ENCODE measurements at places on chromosomes 3 and 15.

GRCh38 chr3:185744997-185745843, 79.6 kb downstream of the IGF2BP2 start:
- DNase-seq: no peak

- DNase-seq: no peak
These were observed 1038.7 kb downstream of the IGSF11 start for GRCh38 chr3:117995842-117996437.

- no peak for DNase-seq
These were observed 162.6 kb upstream of the PFN2 start for GRCh38 chr3:150133293-150133692.

DNA sequence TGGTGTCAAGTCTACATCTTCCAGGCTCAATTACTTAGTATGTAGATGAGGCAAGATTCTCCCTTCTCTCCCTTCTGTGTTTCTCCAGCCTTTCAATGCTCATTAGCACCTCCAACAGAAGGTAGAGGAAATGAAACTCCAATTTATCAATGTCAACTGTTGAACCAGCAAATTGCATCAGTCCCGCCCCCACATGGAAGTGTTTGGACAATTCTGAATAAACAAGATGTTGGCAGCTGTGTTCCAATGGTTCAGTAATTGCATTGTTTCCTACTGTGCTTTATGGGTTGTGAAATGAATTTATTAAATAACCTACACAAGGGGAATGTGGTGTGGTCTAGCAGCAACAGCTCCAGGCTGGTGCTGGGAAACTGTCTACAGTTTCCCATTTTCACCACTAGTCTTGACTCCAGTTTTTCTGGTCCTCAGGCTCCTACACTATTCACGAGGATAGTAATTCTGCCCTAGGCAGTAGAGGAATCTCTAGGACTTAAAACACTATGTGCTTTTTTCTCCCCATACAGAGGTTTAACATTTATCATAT, 91.9 kb downstream of the MB21D2 start:
- DNase-seq: no peak

- DNase-seq: no peak
These were observed 219.0 kb upstream of the PROK2 start for GRCh38 chr3:72003936-72004335.

- no peak for DNase-seq
These were observed 610.2 kb upstream of the ROBO2 start for GRCh38 chr3:76429581-76430177.

- DNase-seq: no peak
These were observed 1129.3 kb downstream of the NAALADL2 start for GRCh38 chr3:175988401-175988800.

DNA sequence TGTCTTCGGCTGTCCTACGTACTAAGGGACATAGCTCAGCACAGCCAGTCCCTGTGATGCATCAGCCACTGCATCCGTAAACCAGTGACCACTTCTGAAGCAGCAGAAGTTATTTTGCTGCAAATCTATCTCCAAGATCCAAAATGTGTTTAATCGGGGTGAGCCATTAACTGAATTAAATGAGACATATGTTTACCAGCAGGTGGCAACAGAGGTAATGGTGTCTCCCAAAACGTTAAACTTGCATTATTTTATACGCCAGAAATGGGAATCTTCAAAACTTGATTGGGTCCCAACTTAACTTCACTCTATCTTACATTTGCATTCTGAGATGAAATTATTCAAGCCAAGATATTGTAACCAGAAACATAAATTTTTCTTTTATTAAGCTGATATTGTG, 75.3 kb upstream of the BOC start:
- DNase-seq: no peak

DNA sequence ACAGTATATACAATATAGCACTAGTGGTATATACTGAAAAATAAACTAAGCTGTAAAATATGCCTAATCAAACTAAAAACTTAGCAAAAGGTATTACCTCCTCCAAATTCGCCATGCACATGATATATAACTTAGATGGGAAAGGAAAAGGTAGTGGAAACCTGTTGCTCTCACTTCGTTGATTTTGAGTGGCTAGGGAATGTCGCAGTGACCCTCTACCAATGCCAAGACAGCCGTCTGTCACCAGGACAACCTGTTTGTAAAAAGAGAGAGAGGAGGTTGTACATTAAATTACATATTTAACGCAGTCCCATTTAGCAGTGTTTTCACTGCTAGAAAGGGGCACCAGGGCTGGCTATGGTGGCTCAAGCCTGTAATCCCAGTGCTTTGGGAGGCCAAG, 11.3 kb downstream of the INTS14 start:
- DNase-seq: no peak

DNA sequence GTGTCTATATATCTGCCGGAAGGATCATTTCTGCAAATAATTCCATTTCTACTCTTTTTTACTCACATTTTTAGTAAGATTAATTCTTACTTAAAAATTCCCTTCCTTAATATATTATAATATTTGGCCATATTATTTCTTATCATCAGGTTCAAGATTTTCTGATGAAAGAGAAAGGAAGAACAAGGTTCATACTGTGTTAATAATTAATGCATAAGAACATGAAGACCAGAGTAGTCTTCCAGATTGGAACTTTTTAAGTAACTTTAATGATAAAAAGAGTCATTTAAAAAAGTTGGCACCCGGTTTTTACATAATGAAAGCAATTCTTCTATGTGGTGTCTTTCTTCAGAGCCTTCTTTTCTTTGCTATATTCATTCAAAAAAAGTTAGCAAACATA, 590 bp downstream of the ACKR4 start:
- DNase-seq: no peak

DNA sequence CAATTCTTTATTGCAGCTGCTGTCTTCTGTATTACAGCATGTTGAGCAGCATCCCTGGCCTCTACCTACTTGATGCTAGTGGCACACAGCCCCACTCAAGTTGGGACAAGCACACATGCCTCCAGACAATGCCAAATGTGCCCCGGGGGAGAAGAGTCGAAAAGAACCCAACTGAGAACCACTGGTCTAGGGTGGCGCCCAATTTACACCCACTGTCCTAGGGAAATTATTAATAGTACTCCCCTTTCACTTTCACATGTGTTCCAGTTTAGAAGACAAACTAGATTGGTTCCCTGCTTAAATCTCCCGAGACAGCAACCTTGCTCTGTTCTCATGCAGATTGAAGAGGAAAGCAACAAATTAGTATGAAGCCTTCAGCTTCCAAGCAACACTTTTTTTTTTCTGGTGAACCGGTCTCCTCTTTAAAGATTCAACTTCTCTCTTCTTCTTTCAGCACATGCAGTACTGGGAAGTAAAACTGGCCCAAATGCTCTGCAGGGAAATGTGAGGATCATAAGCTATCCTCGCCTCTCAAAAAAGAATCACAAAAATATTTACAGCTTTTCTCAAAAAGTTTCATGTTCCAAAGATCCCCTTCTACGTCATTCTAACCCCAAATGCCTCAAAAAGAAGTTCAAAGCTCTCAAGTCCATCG, 823.9 kb upstream of the CFAP20DC start:
- DNase-seq: no peak

DNA sequence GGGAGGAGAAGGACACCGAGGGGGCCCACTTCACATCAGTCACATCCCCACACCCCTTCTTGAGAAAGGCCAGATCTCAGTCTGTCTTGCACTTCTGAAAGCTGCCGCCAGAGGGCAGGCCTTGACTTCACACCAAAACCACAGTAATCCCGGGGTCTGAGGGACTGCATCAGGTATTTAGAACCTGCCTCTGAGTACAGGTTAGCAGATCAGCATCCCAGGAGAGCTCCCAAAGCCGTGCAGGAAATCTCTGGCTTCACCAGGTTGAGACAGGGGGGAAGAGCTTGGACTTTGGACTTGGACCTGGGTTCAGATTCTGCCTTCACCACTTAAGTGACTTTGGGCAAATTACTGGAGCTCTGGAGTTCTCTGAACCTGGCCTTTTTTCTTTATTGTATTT, 50.3 kb downstream of the LHFPL4 start:
- DNase-seq: peak; percentile 35

DNA sequence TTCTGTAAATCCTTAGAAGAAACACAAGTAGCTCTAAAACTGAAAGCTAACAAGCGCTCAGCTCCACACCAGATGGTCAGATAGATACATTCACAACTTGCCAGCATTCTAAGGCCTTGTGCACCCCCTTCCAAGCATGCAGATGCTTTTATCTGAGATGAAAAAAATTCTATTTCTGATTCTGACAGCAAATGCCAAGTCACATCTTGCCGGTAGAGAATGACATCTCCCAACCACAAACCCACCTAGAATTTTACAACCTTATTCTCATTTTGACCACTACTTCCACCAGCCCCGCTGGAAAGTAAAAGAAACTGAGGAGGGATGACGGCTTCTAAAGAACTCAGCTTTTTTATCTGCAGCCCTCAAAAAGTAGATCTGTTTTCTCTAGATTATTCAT, 57.7 kb downstream of the SUMF1 start:
- peak; percentile 20 for DNase-seq

- no peak for DNase-seq
These were observed 24.7 kb downstream of the PTH1R start for GRCh38 chr3:46902188-46902631.

DNA sequence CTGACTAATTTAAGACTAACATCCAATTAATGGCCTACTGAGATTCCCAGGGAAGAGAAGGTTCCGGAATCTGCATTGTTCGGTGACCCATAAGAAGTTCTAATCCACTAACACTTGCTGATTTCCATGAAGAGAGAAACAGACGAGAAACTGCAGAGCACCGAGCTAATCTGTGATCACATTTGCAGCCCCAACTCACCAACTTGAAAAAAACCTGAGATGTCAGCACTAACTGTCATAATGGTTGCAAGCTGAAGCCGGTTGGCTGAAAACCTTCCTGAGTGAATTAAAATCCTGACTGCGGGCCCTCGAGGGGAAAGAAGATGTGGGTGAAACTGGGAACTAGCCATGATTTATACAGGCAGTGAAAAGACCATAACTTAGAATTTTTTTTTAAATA, 204.8 kb upstream of the IGF1R start:
- DNase-seq: no peak

GRCh38 chr15:68615301-68615700, 36.5 kb downstream of the CORO2B start:
- no peak for DNase-seq

DNA sequence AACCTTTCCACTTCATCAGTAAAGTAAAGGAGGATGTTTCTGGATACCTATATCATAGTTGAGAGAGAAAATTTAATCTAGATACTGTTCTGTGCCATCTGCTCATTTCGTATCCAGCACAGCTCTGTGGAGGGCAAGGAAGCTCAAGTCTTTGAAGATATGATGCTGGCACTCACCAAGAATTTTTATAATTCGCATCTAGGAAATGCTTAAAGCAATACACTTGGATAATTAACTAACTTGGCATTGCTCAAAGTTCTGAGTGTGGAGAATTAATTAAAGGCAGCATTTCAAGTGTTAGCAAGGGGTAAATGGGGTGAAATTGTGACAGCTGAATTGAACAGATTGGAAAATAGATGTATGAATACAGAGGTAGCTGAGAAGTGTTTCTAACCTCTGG, 213.2 kb downstream of the KCNMB2 start:
- no peak for DNase-seq

DNA sequence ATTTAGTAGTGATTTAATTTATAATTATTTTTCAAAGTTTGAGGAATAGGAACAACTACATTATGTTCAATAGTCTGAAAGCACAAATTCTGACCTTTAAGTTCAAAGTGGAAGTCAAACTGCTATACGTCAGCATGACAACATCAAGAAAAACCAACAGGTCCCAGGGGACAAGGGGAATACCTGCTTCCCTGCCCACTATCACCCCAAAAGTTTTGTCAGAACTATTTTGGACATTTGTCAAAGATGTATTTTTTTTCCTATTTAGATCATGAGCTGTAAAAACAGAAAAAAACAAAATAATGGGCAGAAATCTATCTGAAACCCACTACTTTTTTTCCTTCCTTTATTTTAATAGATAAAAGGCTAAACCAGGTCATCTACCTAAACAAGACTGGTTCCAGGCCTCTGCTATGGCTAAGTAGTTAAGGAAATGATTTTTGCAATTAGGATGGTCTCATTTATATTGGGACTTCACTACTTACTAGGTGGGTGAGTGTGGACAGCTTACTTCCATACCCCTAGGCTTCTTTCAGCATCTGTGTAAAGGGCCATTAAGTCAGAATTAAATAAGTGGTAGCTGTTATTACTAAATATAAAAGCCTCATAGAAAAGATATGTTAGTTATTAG, 746.3 kb downstream of the FHIT start:
- no peak for DNase-seq

- no peak for DNase-seq
These were observed 377.0 kb downstream of the OCA2 start for GRCh38 chr15:27722102-27722501.

- no peak for DNase-seq
These were observed 869.2 kb downstream of the IGSF11 start for GRCh38 chr3:118165413-118165812.

- no peak for DNase-seq
These were observed 23.6 kb upstream of the TSPAN3 start for GRCh38 chr15:77094397-77095030.

Measured in immature natural killer cell (primary cell).